AG10803 (cell line): ENCODE measurements at places on chromosomes 6 and 20.
A peak's percentile ranks its signal among the peaks of the same experiment; 100 is the strongest.

DNA sequence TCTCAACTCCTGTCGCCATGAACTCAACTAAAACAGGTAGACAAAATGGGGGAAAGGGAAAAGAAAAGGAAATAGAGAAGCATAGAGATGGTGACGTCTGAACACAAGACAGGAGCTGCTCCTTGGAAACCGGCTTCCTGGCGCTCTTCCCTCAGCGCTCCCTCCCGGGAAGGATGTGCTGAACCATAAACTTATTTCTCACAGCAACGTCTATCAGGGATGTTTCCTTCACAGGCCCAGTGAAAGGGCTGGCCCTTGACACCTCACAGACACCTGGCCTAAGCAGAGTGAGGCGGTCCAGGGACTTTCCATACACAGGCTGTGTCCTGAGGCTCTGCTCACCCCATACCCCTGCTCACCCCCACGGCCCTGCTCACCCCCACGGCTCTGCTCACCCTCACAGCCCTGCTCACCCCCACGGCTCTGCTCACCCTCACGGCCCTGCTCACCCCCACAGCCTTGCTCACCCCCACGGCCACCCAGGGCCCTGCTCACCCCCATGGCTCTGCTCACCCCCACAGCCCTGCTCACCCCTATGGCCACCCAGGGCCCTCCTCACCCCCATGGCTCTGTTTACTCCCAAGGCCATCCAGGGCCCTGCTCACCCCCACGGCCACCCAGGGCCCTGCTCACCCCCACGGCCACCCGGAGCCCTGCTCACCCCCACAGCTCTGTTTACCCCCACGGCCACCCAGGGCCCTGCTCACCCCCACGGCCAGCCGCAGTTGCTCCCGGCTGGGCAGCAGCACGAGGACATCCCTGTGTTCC lies 653 bp downstream of the FRMD1 start:
- no peak for DNase-seq

DNA sequence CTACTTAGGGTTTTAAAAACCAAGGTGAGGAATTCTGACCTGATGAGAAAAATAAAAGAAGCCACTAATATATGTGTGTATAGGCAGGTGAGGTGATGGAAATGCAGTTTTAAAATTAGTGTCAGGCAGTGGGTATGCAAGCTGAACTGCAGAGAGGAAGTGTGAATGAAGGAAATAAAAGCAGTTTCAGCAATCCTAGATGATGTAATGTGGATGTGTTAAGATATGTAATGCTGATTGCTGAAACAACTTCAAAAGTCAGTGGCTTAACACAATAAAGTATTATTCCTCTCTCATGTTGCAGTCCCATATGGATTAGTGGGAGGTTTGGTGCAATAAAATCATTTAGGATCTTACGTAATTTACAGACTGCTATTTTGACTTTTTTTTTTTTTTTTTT lies 119.9 kb upstream of the ASCC3 start:
- no peak for DNase-seq

DNA sequence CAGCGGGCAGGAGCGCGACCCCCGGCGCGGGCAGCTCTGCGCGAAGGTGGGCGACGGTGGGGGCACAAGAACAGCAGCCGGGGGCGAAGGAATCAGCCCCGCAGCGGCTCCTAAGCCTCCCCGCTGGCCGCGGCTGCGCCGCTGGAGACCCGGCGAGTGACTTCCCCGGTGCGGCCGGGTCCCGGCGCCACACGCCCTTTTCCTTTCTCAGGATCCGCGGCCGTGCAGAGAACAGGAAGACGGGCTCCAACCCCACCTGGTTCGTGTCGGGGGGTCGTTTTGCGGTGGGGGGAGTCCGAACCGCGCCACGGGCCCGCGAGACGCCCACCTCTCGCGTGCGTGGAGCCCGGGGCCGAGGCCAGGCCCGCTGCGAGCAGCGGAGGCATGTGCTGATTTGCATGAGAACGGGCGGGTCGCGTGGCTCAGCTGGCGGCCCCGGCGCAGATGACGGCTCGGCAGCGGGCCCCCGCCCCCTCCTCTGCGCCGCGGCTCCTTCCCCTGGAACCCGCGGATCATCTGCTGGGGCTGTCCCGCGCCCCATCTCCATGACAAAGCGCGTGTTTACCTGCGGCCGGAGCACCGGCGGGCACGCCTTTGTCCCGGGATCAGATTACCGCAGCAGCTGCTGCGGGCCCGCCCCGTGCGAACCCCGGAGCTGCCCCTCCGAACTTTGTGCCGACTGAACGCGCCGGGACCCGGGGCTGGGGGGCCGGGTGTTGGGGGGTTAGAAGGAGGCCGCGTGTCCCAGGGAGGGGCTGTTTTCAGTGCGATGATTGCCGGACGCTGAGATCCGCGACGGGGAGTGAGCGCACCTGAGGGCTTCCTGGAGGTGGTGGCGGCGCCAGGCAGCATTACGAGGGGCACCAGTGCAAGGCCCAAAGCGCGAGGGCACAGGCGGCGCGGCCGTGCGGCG lies 4.9 kb upstream of the DLL1 start:
- no peak for DNase-seq

DNA sequence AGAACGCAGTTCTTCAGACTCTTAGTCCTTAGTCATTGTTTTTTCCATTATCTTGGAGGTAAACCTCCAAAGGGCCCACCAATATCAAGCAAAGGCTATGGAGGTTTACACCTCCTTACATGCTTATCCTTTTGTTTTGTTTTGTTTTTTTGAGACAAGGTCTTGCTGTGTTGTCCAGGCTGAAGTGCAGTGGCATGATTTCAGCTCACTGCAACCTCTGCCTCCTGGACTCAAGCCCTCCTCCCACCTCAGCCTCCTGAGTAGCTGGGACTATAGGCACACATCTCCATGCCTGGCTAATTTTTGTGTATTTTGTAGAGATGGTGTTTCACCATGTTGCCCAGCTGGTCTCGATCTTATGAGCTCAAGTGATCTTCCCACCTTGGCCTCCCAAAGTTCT lies 26.3 kb downstream of the ADGRG6 start:
- no peak for DNase-seq

DNA sequence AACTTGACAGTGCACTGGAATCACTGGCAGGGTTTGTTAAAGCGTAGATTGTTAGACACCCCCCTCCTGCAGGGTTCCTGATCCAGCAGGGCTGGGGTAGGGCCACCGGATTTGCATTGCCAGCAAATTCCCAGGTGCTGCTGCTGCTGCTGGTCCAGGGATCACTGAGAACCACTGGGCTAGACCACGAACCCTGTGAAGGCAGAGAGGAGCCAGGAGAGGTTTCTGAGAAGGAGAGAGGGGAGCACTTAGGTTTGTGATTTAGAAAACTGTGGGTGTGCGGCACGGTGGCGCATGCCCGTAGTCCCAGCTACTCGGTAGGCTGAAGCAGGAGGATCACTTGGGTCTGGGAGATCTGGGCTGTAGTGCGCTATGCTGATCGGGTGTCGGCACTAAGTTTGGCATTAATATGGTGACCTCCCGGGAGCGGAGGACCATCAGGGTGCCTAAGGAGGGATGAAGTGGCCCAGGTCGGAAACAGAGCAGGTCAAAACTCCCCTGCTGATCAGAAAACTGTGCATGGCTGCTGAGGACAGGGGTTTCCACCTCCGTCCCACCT lies 53.6 kb upstream of the FAM83D start:
- no peak for DNase-seq

DNA sequence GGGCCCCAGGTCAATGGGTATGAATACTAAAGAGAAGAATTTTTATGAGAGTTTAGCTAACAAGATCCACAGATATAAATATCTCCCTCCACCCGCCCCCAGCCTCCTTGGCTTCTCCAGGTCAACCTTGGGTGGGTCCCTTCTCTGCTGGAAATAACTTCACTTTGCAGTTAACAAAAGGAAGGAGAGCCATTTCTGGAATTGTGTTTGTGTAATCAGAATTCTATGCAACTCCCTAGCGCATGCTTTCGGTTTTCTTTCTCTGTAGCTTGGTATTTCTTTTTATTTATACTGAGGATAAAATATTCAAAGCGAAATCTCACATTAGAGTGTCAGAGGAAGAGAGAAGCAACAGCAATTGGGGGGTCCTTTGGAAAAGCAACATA lies 27.1 kb downstream of the RIPOR2 start:
- peak; percentile 59 for DNase-seq

- no peak for DNase-seq
These were observed 118.8 kb downstream of the MAP3K7 start for GRCh38 chr6:90468080-90468479.

- DNase-seq = no peak
These were observed 122.6 kb downstream of the OPRM1 start for GRCh38 chr6:154161689-154162088.

DNA sequence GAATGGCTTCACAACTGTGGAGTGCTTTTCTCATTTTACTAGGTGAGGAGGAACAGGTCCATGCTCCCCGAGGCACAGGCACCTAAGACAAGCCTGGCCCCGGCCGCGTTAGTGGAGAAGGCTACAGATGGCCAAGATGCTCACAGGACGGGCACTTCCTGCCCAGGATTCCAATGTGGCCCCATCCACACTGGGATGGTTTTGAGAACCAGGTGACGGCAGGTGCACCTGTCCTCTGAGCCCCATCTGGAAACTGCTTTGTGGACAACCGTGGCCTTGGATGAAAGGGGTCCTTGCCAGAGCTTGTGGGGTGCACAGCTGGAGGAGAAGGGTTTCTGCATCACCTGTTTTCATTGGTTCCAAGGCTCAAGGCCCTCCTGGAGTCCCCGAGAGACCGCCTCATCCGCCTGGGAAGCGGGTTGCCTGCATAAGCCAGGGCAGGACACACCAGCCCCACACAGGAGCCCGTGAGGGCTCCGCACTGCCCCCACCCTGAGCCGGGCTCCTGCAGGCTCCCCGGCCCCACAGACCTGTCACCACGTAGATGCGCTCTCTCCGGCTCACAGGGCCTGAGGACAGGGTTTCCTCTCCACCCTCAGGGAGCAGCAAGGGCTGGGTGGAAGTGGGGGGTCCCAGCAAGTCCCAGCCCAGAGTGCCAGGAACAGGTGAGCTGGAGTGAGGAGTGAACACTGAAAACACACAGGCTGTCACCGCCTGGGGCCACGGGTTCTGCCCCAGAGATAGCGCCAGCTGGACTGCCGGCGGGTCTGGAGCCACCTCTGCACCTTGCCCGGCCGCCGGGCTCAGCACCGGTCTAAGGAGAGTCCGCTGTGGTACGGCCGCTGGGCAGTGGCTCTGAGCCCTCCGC lies 18.3 kb downstream of the NTSR1 start:
- no peak for DNase-seq

- no peak for DNase-seq
These were observed 13.4 kb downstream of the PHIP start for GRCh38 chr6:79064635-79065034.

DNA sequence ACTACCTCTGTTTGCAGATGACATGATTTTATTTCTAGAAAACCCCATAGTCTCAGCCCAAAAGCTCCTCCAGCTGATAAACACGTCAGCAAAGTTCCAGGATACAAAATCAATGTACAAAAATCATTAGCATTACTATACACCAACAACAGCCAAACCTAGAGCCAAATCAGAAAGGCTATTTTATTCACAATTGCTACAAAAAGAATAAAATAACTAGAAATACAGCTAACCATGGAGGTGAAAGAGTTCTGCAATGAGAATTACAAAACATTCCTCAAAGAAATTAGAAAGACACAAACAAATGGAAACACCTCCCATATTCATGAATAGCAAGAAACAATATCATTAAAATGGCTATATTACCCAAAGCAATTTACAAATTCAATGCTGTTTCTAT lies 65.6 kb upstream of the HTR1E start:
- DNase-seq = no peak

- DNase-seq = no peak
These were observed 107.8 kb downstream of the COL19A1 start for GRCh38 chr6:69974193-69974592.

GRCh38 chr6:159754959-159755914 lies 6.6 kb upstream of the ACAT2 start:
- no peak for DNase-seq

DNA sequence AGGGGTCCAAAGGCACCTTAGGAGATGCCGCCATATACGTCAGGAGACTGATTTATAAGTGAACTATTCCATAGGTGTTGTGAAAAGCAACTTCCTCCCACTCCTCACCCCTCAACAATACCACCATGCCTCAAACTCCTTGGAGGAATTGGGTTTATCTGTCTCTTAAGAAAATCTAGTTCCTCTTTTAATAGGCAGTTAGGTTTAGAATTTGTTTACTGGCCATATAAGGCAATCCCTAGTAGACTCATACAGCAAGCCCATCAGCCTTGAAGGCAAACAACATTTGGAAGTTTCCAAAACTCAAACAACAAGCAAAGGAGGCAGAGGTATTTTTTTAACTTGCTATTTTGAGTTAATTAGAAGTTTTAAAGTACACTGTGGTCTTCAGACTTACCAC lies 66.1 kb downstream of the PRND start:
- no peak for DNase-seq

GRCh38 chr6:44415873-44416502 lies 28.5 kb downstream of the CDC5L start:
- peak; percentile 38 for DNase-seq

DNA sequence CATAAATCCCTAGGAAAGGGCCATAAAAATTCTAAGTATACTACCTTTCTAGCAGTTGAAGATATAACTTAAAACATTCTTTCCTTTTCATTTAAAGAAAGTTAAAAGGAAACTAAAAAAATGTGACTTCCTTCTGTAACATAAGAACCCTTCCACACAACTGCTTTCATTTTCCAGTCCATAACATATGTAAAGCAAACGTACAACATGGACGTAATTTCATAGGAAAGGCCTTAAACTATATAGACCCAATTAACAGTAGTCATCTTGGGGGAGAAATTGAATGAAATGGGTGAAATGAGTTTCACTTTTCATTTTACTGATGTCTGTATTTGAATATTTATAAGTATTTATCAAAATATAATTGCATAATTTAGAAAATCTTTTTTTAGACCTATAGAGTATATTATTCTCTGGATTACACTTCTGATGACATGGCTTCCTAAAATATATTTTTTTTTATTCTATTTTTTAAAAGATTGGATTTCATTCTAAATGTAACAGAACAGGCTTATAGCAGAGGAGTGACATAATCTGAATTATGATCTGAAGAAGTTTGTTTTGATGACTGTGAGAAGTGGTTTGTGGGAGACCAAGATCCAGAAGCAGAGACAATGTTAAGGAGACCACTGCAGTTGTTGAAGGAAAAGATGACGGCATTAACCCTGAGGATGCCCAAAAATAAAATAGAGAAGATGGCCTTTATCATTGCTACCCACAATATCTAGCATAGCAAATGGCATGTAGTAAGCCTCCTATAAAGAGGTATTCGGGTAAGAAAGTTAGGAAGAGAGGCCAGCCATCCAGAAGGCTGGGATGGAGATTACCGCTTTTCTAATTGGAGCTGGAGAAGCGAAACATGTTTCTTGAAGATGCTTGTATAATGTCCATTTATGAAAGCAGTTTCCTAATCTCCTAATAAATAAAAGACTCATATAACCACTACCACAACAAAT lies 260.4 kb downstream of the PTPRK start:
- no peak for DNase-seq

DNA sequence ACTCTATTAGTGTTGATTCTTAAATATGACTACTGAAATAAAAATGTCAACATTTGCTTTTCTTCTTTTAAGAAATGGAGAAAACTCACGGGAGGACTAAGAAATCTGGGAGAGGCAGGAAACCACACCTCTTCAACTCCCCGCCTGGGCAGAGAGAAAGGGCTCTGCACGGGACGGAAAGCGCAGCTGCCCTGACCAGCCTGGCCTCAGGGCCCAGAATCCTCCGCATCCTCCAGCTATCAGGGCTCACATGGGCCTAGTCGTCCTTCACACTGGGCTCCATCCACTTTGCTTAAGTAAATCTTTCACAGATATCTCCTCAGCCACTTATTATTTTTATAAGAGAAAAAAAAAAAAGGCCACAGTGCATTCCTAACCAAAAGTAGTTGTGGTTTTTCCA lies 215.1 kb downstream of the TBXT start:
- no peak for DNase-seq

GRCh38 chr6:35610830-35611229 lies 77.9 kb downstream of the FKBP5 start:
- DNase-seq = no peak
